CD14-positive monocyte (primary cell): ENCODE measurements at places on chromosomes 1 and 21.
A peak's percentile ranks its signal among the peaks of the same experiment; 100 is the strongest.

- no peak for DNase-seq
Observed at GRCh38 chr1:114492978-114493377, 18.0 kb downstream of the TRIM33 start.

DNA sequence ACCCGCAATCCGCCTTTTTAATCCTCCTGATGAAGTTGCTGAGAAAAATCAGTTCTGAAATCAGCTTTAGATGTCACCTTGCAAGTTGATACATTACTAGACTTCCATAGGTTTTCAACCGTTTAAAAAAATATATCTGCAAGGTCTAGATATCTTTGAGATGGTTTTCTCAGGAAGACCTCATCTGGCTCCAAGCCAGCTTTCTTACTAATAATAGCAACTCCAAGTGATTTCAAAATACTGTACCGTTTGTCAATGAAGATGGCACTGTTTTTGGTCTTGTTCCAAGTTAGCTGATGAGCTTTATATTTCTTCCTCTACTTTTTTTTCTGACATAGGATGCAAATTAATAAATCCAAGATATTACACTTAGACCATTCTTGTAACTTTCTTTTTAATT lies 40.3 kb downstream of the LRRC8C start:
- DNase-seq, result no peak

DNA sequence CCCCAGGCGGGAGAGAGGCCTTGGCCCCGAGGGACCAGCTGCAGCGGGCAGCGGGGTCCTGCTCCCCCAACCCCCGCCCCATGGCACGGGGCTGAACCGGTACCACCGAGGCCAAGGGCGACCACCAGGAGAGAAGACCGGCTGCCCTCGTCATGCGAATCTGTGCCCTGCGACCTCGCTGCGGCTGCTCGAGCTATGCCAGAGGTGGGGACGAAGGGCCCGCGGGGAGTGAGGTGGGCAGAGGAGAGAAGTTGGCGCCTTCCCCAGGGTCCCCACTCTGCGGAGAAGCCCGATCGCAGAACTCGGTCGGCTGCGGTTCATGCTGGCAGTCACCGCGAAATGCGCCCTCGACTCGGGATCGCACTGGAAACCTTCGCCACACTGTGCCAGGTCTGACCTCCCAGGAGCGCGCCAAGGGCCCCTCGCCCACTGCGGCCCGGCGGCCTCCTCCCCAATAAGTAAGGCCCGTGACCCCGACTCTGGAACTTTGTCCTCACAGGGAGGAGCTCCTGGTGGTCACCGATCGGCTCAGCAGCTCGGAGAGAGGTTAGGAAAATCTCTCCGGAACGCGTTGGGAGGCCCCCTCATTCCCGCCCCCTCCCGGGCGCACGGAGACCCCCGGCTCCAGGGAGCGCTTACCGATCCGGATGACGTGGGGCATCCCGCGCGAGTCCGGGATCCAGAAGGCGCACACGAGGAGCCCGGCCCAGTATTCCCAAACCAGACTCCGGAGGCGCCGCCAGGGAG lies 787 bp downstream of the GRIK3 start:
- no peak for DNase-seq

GRCh38 chr1:205626216-205626615 lies 5.6 kb downstream of the ELK4 start:
- DNase-seq, result peak; percentile 59

GRCh38 chr1:18643154-18644012 lies 12.7 kb downstream of the PAX7 start:
- DNase-seq, result no peak

DNA sequence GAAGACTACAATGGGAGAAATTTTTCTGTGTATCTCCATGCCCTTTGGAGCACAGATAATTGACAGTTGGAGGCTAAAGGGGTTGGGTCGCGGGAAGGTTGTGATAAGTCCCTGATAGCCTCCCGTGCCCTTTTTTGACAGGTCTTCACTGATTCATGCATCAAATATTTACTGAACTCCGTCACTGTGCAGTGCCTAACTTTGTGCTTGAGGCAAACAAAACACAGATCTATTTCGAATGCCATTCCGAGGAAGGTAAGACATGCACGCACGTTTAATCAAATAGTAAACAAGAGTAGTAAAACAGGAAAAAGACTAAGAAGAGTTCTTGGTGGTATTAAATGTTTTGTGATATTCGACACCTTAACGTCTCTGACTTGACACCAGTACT lies 494 bp upstream of the PIP5K1A start:
- no peak for DNase-seq
